Keratinocyte (primary cell): ENCODE measurements at places on chromosomes 16 and 17. TPM values are rescaled to one million over a fixed set of nuclear protein-coding genes. Genes with fewer than 3 reads are reported as not detected.

- no peak overlapping the region for H3K27ac ChIP-seq
- H3K27me3 ChIP-seq, result no peaks in the 10 kb centered on the region
- H3K36me3 ChIP-seq, result peaks cover 33% of the 10 kb centered on the region
- no peak for DNase-seq
- no peaks in the 10 kb centered on the region for H3K4me1 ChIP-seq
Observed at GRCh38 chr16:89537549-89537925, 22.9 kb upstream of the RPL13 start.

GRCh38 chr17:12566291-12566690 is 99.4 kb upstream of the MYOCD start:
- H3K27me3 ChIP-seq, result no peaks in the 10 kb centered on the region
- H3K27ac ChIP-seq, result no peak overlapping the region
- H3K4me1 ChIP-seq, result no peaks in the 10 kb centered on the region
- H3K4me3 ChIP-seq, result no peak overlapping the region
- H3K36me3 ChIP-seq, result no peaks in the 10 kb centered on the region

- peak; percentile 91 for DNase-seq
- H3K27me3 ChIP-seq, result no peaks in the 10 kb centered on the region
- peak overlapping the region; percentile 98 for H3K27ac ChIP-seq
- H3K36me3 ChIP-seq, result peaks cover 9% of the 10 kb centered on the region
- H3K4me1 ChIP-seq, result peaks cover 67% of the 10 kb centered on the region
Observed at GRCh38 chr16:82629441-82630027, 2.8 kb downstream of the CDH13 start.

The CORO1A gene
- 2.8 to 5.5 TPM (median 3.0 TPM) in 3 replicates for polyA plus RNA-seq

The NPB gene
- polyA plus RNA-seq, result 0.07 TPM in 1 of 3 replicates, not detected in the others

The THRA gene
- 3.3 to 5.9 TPM (median 4.5 TPM) in 3 replicates for polyA plus RNA-seq

The AATK gene
- polyA plus RNA-seq, result 0.16 to 0.54 TPM (median 0.40 TPM) in 3 replicates

The KRT14 gene
- 26,041 to 32,523 TPM (median 29,603 TPM) in 3 replicates for polyA plus RNA-seq

The GLIS2 gene
- polyA plus RNA-seq, result 0.63 to 2.3 TPM (median 1.0 TPM) in 3 replicates

DNA sequence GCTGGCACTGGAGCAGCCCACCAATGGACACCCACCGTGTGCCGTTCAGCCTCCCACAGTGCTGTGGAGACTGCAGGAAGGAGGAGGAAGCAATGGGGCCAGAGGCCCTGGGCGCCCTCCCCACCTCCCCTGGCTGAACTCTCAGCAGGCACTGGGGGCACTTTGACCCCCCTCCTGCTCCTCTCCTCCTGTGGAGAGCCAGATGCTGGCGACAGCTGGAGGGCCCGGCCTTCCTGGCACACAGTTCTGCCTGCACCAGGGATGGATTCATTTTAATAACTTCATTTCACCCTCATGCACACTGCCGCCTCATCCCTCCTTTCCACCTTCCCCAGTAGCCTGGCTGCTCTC is 6.0 kb downstream of the NXPH3 start:
- DNase-seq, result no peak
- H3K27me3 ChIP-seq, result peaks cover 16% of the 10 kb centered on the region
- H3K36me3 ChIP-seq, result no peaks in the 10 kb centered on the region
- H3K27ac ChIP-seq, result no peak overlapping the region
- peaks cover 9% of the 10 kb centered on the region for H3K4me1 ChIP-seq
- no peak overlapping the region for H3K4me3 ChIP-seq

DNA sequence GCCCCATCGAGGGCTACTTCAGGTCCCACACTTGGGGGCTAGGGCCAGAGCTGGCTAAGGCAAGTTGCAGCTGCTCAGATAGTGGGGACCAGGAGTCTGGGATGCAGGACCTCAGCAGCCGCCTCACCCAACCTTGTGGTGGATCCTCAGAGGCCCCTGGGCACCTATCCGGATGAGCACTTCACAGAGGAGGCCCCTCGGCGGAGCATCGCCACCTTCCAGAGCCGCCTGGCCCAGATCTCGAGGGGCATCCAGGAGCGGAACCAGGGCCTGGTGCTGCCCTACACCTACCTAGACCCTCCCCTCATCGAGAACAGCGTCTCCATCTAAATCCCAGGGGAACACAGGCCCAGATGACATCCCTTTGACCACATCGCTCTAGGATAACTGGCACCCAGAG is 9.4 kb downstream of the ALOX15B start:
- no peaks in the 10 kb centered on the region for H3K4me1 ChIP-seq
- no peak for DNase-seq
- no peak overlapping the region for H3K4me3 ChIP-seq

DNA sequence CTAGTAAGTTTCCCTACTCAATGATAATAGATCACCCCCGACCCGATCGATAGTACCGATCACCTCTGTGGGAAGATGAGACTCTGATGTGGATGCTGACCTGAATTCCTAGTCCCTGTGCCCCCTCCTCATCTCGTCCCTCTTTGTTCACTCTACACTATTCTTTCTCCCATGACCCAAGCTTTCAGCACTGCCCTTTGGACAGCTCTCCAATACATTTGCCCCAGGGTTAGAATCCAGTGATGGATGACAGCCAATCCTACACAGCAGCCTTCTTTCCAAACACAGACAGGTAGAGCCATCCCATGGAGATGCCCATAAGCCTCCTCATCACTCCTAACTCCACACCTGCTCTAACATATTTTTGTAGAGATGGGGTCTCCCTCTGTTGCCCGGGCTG is 141.1 kb downstream of the GSG1L start:
- H3K27me3 ChIP-seq, result no peaks in the 10 kb centered on the region
- H3K27ac ChIP-seq, result no peak overlapping the region
- no peak for DNase-seq
- H3K4me3 ChIP-seq, result no peak overlapping the region

DNA sequence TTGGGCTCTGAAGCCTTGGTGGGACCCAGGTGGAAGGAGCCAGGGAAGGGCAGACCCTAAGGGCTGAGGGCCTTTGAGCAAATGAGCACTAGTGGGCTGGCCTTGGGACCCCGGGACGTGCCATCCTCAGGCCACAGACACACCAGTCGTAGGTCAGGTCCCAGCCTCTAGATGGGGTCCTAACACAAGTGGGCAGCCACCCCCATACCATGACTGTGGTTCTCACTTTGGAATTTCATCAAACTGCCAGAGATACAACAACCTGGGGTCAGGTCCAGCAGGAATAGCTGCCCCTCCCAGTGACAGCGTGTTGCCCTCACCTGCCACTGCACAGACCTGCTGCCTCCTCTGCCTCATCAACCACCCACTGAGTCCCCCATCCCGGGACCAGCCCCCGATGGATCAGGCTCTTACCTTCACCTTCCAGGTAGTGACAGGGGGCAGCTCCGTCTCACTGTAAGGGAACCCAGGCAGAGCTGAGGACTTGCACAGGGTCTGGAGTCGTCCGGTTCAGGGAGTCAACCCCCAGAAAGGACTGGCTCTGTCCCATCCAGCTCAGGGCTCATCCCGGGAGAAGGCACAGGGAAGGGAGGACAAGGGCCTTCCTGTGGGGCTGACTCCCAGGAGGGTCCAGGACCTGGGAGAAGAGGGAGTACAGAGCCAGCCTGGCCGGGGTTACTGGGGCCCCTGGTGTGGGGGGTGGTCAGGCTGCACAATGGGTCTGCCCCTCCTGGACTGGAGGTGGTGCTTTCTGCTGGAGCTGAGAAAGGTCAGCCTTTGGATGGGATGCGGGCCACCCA is 40.0 kb downstream of the LGALS9 start:
- no peaks in the 10 kb centered on the region for H3K27me3 ChIP-seq
- no peak overlapping the region for H3K27ac ChIP-seq
- no peaks in the 10 kb centered on the region for H3K36me3 ChIP-seq
- no peaks in the 10 kb centered on the region for H3K4me1 ChIP-seq
- no peak overlapping the region for H3K4me3 ChIP-seq
- no peak for DNase-seq

- no peaks in the 10 kb centered on the region for H3K27me3 ChIP-seq
- H3K4me3 ChIP-seq, result peak overlapping the region; percentile 86
- DNase-seq, result no peak
- H3K4me1 ChIP-seq, result peaks cover 3% of the 10 kb centered on the region
- H3K27ac ChIP-seq, result peak overlapping the region; percentile 75
- peaks cover 2% of the 10 kb centered on the region for H3K36me3 ChIP-seq
Observed at GRCh38 chr16:46620266-46621005, 743 bp downstream of the SHCBP1 start.

- peak overlapping the region; percentile 82 for H3K4me3 ChIP-seq
- H3K4me1 ChIP-seq, result peaks cover 16% of the 10 kb centered on the region
- no peaks in the 10 kb centered on the region for H3K36me3 ChIP-seq
- no peak overlapping the region for H3K27ac ChIP-seq
- DNase-seq, result no peak
Observed at GRCh38 chr16:381012-381788, 578 bp downstream of the PGAP6 start.

- H3K4me3 ChIP-seq, result no peak overlapping the region
- DNase-seq, result no peak
- no peak overlapping the region for H3K27ac ChIP-seq
- no peaks in the 10 kb centered on the region for H3K27me3 ChIP-seq
Observed at GRCh38 chr16:10408824-10409381, 23.0 kb downstream of the ATF7IP2 start.

DNA sequence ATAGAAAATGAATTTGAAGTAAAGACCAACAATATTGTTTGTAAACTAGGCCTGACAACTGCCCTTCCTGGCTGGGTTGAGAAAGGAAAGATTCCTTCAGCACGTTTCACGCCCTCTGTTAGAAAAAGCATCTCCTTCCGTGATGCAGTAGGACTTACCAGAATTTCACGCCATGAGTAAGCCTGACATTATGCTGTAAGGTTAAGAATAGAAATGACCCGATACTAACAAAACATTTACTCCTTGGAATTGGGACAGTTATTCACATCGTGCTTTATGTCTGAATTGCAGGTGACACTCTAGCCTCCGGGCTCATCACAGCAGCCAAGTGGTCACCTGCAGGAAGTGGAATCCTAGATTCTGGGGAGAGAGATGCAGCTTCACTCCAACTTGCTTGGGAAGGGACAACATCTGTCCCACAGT is 17.5 kb downstream of the MARCHF10 start:
- H3K36me3 ChIP-seq, result no peaks in the 10 kb centered on the region
- no peak overlapping the region for H3K27ac ChIP-seq
- DNase-seq, result no peak
- peaks cover 19% of the 10 kb centered on the region for H3K4me1 ChIP-seq
- H3K27me3 ChIP-seq, result no peaks in the 10 kb centered on the region

The USH1G gene
- 0.03 to 1.3 TPM (median 0.34 TPM) in 3 replicates for polyA plus RNA-seq

- peaks cover 12% of the 10 kb centered on the region for H3K36me3 ChIP-seq
- H3K27ac ChIP-seq, result no peak overlapping the region
- no peak overlapping the region for H3K4me3 ChIP-seq
- peaks cover 3% of the 10 kb centered on the region for H3K27me3 ChIP-seq
- DNase-seq, result no peak
- no peaks in the 10 kb centered on the region for H3K4me1 ChIP-seq
Observed at GRCh38 chr17:45394564-45394912, 38.1 kb downstream of the ARHGAP27 start.

The TP53TG3 gene
- polyA plus RNA-seq, result not detected in 3 replicates

- peaks cover 9% of the 10 kb centered on the region for H3K36me3 ChIP-seq
- H3K27me3 ChIP-seq, result no peaks in the 10 kb centered on the region
- H3K27ac ChIP-seq, result no peak overlapping the region
- no peaks in the 10 kb centered on the region for H3K4me1 ChIP-seq
- no peak overlapping the region for H3K4me3 ChIP-seq
Observed at GRCh38 chr16:89237733-89238132, 20.2 kb downstream of the ZNF778 start.

DNA sequence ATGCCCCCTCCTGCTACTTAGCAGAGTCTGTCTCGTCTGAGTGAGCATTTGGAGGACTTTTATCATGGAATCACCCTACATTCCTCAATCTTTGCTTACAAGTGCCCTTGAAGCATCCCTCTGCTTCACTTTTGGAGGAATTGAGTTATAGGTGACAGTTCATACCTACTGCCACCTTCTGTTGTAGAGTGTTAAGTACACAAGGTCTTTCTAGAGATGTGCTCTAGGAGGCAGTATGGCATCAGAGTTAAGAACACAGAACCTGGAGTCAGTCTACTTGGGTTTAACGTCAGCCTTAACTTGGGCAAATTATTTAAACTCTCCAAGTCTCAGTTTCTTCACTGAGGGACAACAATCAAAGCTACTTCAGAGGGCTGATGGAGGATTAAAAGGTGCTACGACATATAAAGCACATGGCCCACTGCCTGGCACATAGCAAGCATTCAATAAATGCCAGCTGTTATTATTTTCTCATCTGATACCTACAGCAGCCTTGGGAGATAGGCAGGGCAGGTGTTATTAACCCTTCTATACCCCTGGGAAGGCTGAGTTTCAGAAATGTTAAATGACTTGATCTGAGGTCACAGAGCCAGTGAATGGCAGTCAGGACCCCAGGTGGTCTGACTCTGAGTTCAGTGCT is 62.2 kb downstream of the UTP18 start:
- no peak overlapping the region for H3K27ac ChIP-seq
- no peaks in the 10 kb centered on the region for H3K27me3 ChIP-seq
- no peaks in the 10 kb centered on the region for H3K36me3 ChIP-seq
- H3K4me3 ChIP-seq, result no peak overlapping the region
- no peak for DNase-seq

The CCP110 gene
- polyA plus RNA-seq, result 2.9 to 5.5 TPM (median 4.1 TPM) in 3 replicates

The KIAA0753 gene
- 6.6 to 11.6 TPM (median 8.3 TPM) in 3 replicates for polyA plus RNA-seq

DNA sequence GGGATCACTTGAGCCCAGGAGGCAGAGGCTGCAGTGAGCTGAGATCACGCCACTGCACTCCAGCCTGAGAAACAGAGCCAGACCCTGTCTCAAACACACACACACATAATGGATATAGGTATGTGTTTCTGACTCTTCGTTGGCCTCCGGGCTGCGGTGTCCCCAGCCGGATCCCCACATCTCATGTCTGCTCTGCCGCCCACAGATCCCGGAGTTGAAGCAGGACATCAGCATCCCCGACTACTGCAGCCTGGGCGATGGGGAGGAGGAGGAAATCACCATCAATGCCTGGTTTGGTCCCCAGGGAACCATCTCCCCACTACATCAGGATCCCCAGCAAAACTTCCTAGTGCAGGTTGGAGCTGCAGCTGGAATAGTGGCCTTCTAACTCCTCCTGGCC is 15.4 kb downstream of the KDM8 start:
- no peak overlapping the region for H3K4me3 ChIP-seq
- no peaks in the 10 kb centered on the region for H3K27me3 ChIP-seq
- H3K27ac ChIP-seq, result no peak overlapping the region
- H3K4me1 ChIP-seq, result no peaks in the 10 kb centered on the region
- DNase-seq, result no peak
